ENCODE measurements at places on chromosomes 3 and 15.

DNA sequence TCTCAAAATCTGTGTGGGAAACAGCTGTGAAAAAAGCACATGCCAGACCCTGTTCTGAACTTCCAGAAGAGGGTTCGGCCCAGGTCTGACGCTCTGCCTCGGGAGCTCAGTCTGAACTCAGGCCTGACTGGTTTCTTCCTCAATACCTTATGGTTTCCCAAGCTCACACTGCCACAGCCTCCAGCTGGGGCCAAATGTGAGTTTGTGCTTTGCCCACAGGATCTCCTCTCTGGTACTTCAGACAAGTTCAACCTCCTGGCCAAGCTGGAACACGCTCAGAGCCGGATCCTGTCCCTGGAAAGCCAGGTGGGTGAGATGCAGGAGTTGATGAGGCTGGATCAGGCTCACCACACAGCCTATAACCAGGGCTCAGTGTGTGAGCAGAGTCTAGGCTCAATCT, 33.8 kb downstream of the CYP11A1 start:
- no peak for DNase-seq

DNA sequence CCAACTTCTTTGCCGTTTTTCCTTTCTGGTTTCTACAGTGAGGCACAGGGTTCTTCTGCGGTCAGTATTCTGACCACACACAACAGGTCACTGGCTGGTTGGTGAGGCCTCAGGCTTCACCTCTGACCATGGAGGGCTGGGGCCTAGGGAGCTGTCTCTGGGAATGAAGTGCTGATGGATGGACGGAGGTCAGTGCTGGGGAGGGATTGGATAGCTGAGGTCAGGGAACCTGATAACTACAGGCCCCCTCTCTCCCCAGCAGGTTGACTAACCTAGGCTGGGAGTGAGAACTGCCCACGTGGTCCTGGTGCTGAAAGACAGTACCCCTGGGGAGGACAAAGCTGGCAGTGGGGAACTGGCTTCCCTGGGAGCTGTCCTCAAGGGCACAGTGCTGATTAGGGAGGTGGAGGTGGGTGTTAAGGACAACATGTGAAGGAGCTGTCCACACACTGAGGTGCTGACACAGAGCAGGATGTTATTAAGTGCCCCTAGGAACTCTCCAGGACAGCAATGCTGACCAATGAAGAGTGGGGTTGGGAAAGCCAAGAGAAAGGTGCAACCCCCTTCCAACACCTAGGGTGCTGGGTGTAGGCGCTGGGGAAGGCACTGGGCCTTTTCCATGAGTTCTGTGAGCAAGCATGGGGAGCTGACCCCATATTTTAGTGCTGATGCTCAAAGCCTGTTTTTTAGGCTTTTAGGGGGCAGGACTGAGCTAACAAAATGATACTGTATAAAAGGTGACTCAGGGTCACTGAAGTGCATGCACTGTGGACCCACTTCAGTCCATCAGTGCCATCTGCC, 45.2 kb downstream of the ATP2B2 start:
- DNase-seq: peak; percentile 88

GRCh38 chr3:198030726-198031125, 70.7 kb downstream of the LMLN start:
- no peak for DNase-seq

- DNase-seq: no peak
These were observed 418.7 kb upstream of the CNTN6 start for GRCh38 chr3:674116-674515.

- DNase-seq: no peak
These were observed 848.6 kb downstream of the ROBO1 start for GRCh38 chr3:78919021-78919755.

- DNase-seq: no peak
These were observed 206.0 kb downstream of the KLHL25 start for GRCh38 chr15:85588677-85589076.

- DNase-seq: no peak
These were observed 147.1 kb upstream of the RGMA start for GRCh38 chr15:93235926-93236780.

DNA sequence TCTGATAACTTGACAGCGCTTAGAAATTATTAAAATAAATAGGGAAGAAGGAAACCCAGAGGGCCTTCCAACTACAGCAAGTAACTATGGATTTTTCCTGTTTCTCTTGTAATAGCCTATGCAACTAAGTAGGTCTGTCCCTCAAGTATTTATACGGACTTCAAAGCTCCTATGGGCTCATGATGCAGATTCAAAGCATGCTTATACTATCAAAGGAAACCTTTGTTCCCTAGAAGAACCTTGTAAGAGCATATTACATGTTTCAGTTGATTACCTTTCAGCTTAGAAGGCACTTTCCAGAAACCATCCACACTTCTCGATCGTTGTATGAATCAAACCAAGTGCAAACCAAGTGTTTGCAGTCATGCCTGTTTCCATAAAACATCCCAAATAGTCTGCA, 158.8 kb downstream of the ALCAM start:
- DNase-seq: no peak

DNA sequence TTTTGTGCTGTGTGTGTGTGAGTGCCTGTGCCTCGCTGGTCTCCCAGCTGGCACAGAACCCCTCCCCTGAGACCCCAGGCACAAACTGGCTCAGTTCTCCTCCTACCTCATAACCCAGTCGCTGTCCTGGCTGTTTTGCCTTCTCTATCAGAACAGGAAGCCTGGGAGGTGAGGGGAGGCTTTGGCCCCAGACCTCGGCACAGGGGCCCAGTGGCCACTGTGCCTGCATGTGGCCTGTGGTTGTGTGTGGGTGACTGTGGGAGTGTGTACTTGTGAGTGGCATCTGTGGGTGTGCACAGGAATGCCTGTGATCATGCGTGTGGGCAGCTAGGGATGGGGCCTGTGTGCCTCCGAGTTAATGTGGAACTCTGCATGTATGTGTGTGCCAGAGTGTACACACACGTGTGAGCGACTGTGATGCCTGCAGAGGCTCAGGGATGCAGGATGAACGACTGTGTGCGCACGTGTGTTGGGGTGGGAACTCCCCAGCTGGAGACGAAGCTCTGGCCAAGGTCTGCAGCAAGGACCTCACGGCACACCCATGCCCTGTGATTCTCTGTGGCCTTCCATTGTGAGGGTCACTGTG, 32.3 kb downstream of the PSTPIP1 start:
- DNase-seq: no peak

GRCh38 chr15:69613988-69614387, 161.4 kb downstream of the RPLP1 start:
- no peak for DNase-seq

GRCh38 chr3:125289429-125289981, 77.0 kb upstream of the SLC12A8 start:
- DNase-seq: no peak

DNA sequence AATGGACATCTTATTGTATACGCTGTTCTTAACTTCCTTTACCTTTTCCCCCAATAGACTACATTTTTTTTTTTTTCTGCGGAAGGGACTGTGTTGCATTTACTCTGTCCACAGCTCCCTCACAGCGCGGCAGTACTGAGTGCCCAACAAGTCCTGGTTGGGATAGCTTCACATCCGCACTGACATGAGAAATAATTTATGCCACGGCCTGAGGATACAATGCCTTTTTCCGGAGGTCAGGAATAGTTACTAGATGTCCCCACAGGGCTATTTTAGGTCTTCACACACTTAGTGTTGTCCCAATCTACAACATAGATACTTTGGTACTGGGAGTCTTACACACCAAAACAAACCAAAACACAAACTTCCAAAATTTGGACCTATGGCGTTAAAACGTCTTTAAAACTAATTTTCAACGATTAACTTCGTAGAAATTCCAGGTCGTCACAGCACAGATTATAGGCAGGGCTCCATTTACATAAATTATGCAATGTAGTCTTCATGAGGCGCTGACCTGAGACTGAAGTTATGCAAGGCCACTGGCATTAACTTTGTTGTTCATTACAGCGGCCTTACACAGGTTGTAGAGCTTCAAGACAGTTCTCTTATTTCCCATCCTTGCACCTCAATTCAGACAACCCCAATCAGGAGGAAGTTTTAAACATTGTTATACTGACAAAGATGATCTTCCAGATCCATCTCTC, 989 bp upstream of the PPIB start:
- no peak for DNase-seq

- DNase-seq: no peak
These were observed 15.6 kb downstream of the SMAD3 start for GRCh38 chr15:67080900-67081431.

DNA sequence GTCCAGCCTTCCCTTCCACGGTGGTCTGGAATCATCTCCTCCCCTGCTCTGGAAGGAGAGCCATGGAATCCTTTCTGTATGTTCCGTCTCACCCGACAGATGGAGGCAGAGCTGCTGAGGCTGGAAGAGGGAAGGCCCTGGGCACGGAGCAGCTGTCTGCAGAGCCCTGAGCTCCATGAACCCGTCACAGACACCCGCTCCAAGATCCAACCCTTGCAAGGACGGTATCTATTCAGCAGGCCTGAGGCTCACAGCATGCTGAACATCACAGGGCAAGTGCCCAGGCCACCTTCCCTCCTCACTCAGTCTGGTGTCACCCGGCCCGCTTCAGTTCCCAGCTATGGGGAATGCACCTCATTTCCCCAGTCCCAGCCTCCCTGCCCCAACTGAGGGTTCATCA, 103.9 kb downstream of the LRIG1 start:
- no peak for DNase-seq

DNA sequence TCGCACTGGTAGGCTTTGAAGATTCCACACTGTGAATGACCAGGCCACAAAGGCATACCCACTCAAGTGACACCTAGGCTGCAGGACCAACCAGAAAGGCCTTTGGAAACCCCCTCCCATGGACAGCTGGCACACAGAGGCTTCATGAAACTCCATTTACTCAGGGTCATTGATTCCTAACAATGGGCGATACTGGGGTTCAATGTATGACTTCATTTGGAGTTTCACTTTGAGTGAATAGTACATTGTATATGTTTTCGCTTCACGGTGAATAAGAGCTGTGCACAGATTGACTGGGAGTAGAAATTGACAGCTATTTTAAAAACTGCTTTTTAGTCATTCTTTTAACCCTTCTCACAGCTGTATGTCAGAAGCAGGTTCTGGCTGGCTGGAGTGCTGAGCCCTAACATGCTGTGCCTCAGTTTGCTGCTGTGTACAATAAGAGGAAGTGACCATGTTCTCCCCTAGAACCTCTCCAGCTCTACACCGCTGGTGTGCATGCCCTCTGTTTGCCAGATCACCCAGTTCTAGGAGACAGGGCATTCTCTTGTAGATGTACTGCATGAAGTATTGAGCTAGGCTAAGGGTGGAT, 15.4 kb upstream of the CX3CR1 start:
- no peak for DNase-seq

DNA sequence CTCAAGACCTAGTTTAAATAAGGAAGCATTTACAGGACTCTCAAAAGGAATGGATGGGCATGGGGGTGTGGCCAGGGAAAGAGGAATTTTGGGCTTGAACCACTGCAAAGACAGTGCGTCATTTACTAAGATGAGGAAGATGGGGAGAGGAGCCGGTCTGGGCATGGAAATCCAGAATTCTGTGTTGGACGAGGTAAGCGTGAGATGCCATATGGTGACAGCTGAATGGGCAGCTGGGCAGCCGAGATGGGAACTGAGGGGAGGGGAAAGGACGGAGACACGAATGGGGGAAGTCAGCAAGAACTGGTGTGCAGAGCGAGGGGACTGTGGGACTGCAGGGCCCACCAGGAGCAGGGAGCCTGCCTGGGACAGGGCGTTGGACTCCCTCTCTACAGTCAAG, 24.2 kb downstream of the TMEM44 start:
- no peak for DNase-seq

- DNase-seq: no peak
These were observed 189.1 kb downstream of the SHQ1 start for GRCh38 chr3:72659188-72659587.

DNA sequence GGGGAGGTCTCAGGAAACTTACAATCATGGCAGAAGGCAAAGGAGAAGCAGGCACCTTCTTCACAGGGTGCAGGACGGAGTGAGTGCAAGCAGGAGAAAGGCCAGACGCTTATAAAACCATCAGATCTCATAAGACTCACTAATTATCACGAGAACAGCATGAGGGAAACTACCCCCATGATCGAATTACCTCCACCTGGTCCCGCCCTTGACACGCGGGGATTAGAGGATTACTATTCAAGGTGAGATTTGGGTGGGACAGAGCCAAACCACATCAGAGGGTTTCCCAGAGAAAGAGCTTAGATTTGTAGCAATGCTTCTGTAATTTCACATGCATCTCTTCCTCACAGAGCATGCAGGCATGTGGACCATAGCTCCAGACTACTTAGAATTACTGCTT, 615.7 kb upstream of the UBE2E2 start:
- DNase-seq: no peak

GRCh38 chr3:107216711-107217110, 160.5 kb upstream of the CCDC54 start:
- DNase-seq: no peak

- no peak for DNase-seq
These were observed 94.1 kb downstream of the C3orf70 start for GRCh38 chr3:185058796-185059195.

DNA sequence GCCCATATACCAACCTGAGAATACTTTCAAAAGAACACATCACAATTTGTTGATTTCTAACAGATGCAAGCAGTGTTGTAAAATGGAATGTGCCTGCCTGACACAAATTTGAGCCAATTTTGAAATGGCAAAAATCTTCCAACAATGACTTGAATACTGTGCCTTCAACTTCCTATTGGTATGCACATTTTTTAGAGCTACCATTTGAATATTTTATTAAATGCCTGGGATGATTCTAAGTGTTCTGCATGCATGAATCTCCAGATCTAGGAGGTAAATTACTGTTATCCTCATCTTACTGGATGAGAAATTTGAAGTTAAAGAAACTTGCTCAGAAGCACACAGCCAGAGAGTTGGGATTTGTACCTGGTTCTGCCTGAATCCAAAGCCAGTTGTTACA, 282.8 kb upstream of the LRRN1 start:
- no peak for DNase-seq

DNA sequence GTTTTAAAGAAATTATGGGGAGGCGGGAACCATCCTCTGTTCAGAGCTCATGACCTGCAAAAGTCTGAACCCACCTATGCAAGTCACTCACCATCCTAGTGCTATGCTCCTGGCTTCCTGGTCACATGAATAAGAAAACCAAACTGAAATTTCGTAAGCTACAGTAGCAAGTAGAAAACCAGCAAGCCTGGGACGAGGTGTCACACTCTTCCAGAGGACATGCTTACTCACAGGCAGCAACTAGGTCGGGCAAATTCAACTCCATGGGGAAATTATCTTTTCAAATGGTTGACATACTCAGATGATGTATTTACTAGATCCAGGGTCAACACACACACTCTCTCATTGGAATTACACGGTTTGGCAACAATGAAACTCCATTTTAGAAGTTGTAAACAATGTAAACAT, 31.3 kb downstream of the LDHAL6B start:
- no peak for DNase-seq

GRCh38 chr3:106275592-106275991, 406.8 kb upstream of the CBLB start:
- no peak for DNase-seq

- DNase-seq: no peak
These were observed 2.8 kb downstream of the EIF2AK4 start for GRCh38 chr15:39936681-39937080.

- no peak for DNase-seq
These were observed 109.9 kb upstream of the RAP2B start for GRCh38 chr3:153052096-153052460.

- no peak for DNase-seq
These were observed 46.6 kb downstream of the SMAD6 start for GRCh38 chr15:66748708-66749035.
